ENCODE measurements at places on chromosomes 12 and 14. TPM values are rescaled to one million over a fixed set of nuclear protein-coding genes. Genes with fewer than 3 reads are reported as not detected.

The OAS2 gene
- 211 TPM for total RNA-seq

The NYNRIN gene
- total RNA-seq = 8.4 TPM

The CDCA3 gene
- total RNA-seq = 47.9 TPM

DNA sequence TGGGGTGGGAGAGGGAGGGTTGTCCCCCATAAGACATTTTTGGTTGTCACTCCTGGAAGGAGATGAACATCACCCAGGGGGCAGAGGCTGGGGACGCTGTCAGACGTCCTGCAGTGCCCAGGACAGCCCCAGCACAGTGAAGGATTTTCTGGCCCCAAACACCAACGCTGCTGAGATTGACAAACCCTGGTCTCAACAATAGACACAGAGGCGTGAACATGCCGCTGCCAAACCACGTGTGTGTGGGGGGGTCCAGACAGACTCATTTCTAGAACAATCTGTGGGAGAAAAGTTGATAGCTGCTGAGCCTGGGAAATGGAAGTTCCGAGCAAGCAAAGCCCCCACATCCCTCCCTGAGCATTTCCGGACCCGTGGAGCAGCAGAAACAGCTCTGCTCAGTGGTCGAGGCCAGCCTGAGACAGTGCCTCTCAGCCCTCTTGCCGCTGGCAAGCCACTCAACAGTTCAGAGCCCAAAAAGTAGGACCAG, 43.8 kb upstream of the CLMN start:
- no peak for DNase-seq
- no peaks in the 10 kb centered on the region for H3K27me3 ChIP-seq
- H3K27ac ChIP-seq = no peak overlapping the region
- H3K36me3 ChIP-seq = no peaks in the 10 kb centered on the region

DNA sequence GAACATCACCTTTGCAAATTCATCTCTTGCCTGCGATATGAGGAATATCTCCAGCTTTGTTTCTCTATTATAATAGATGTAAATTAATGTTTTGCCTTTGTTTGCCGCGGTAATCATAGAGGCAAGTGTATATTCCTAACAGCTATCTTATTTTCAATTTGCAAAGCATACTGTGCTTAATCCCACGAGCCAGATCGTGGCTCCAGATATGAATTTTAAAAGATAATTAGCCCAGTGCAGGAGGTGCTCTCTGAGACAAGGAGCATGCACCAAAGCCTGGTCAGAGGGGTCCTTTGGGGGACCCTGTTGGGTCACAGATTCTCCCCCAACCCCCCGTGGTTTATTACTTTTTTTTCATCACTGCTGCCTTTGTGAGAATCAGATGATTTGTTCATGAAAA, 1087.5 kb downstream of the BCL11B start:
- no peak for DNase-seq
- no peak overlapping the region for H3K4me3 ChIP-seq
- no peak overlapping the region for H3K27ac ChIP-seq
- no peaks in the 10 kb centered on the region for H3K27me3 ChIP-seq
- no peaks in the 10 kb centered on the region for H3K4me1 ChIP-seq
- no peaks in the 10 kb centered on the region for H3K36me3 ChIP-seq

GRCh38 chr14:71408362-71409030, 501.2 kb downstream of the PCNX1 start:
- no peaks in the 10 kb centered on the region for H3K27me3 ChIP-seq
- no peaks in the 10 kb centered on the region for H3K4me1 ChIP-seq
- H3K4me3 ChIP-seq = no peak overlapping the region
- H3K36me3 ChIP-seq = peaks cover 6% of the 10 kb centered on the region
- H3K27ac ChIP-seq = no peak overlapping the region

Data from Calu3 (cell line).